ENCODE measurements at places on chromosomes 3 and 15.

DNA sequence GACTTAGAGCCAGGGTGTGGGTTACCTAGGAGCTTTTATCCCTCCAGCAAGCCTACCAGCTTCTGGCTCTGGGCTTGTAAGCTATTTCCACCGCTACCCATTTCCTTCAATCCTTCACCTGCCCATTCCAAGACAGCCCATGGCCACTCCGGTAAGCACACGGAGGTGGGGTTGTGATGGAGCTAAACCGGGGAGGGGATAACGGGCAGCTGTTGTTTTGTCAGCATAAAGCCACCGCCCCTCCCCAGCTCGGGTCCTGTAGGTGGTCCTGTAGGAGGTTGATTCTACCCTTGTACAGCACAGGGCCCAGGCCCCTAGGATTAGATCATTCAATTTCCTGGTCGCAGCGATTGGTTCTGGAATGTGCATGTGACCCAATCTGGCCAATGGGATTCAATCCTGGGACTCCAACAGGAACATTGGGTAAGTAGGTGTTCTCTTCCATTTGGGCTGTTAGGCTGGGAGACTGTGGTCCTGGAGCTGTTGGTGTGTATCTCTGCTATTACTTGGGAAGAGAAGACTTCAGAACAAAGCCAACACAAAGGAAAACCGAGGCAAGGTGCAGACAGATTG, 150.6 kb downstream of the RAB11A start:
- DNase-seq = no peak

GRCh38 chr15:48541341-48542278, 103.9 kb downstream of the FBN1 start:
- peak; percentile 3 for DNase-seq

DNA sequence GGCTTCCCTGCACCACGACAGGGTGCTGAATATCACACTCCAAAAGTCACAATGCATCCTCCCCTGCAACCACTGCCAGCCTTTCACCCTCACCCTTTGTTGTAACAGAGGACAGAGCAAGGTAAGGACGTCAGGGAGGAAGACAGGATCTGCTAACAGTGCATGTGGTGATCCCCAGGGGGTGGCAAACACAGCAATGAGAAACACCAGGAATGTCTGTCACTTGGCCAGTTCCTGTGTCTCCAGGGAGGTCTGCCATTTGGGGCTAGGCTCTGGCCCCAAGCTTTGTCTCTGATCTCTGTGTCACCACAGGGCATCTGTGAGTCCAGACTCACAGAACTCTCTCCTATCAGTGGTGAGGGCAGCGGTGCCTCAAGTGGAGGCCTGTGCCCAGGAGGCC, 54.3 kb upstream of the SLC24A5 start:
- no peak for DNase-seq

GRCh38 chr15:55106155-55106554, 90.6 kb downstream of the RSL24D1 start:
- peak; percentile 3 for DNase-seq

GRCh38 chr3:188360364-188360881, 206.5 kb downstream of the LPP start:
- no peak for DNase-seq
